ENCODE measurements at places on chromosomes 5 and 9. TPM values are rescaled to one million over a fixed set of nuclear protein-coding genes. Genes with fewer than 3 reads are reported as not detected.

GRCh38 chr9:84756171-84756570, 86.6 kb downstream of the NTRK2 start:
- DNase-seq = no peak

- DNase-seq = no peak
These were observed 15.1 kb downstream of the GRAMD2B start for GRCh38 chr5:126438267-126438666.

ENTPD2 gene
- total RNA-seq = 0.42 TPM

ARSI gene
- total RNA-seq = 20.6 TPM

DNA sequence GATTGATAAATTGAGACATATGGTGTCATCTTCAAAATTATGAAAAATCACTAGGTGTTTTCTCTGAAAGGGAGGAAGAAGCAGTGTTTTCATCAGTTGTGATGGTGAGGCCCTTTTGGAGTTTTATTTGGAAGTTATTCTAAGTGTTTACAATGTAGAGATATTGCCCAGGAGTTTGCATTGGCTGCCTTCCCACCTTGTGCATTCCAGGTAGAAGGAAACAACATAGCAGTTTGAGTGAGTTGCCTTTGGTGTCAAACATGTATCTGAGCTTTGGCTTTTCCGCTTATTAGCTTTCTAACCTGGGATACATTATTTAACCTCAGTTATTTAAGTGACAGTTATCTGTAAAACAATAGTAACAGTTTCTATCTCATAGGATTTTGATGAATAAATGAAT, 122.5 kb downstream of the SCAMP1 start:
- DNase-seq = peak; percentile 47

DNA sequence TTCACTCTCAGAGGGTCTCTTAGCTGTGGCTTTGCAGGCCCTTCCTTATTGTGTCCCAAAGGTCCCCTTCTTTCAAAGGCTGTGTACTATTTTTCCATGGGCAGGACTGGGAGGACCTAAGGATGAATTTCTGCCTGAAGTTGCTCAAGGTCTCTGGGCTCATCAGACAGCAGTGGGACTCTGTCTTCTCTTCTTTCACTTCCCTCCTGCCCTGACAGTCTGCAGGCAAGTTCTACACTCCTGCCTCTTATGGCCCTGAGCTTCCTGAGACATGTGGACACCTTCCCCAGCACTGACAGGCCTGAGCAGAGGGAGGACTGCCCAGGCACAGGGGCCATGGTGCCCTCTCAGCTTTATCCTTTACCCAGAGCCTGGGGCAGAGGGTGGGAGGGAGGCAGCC, 14.8 kb downstream of the ENHO start:
- DNase-seq = no peak

GRCh38 chr5:125370461-125371205, 624.2 kb upstream of the ZNF608 start:
- no peak for DNase-seq

DNA sequence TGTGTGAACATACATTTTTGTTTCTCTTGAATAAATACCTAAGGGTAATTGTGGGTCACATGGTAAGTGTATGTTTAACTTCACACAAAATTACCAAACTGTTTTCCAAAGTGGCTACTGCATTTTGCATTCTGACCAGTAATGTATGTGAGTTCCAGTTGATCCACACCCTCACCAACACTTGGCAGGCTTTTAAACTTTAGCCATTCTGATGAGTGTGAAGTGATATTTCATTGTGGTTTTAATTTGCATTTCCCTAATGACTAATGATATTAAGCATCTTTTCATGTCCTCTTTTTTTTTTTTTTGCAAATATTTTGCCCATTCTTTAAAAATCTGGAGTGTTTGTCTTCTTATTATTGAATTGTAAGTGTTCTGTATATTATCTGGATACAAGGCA, 53.5 kb upstream of the MAST4 start:
- DNase-seq = no peak

GRCh38 chr9:133658442-133659431, 22.6 kb downstream of the DBH start:
- no peak for DNase-seq

DNA sequence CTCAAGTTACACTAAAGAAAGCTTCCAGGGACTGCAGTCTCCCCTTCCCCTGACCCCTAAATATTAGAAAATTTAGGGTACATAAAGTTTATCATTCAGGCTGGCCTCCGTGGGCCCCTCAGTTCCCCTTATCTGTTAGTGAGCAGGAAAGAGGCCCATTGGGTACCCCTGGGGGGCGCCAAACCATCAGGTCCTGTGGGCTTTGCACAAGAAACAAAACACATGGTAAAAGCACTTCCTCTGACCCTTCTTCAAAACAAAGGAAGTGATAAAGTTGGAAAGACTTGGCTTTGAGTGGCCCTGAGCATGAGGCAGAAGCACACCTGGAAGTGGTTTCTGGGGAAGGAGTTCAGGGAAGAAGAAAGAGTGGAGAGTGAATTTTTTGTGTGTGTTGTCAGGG, 213.0 kb downstream of the SMARCA2 start:
- no peak for DNase-seq

- DNase-seq = no peak
These were observed 37.8 kb downstream of the FAM78A start for GRCh38 chr9:131238402-131239021.

MCIDAS gene
- not detected for total RNA-seq

DNA sequence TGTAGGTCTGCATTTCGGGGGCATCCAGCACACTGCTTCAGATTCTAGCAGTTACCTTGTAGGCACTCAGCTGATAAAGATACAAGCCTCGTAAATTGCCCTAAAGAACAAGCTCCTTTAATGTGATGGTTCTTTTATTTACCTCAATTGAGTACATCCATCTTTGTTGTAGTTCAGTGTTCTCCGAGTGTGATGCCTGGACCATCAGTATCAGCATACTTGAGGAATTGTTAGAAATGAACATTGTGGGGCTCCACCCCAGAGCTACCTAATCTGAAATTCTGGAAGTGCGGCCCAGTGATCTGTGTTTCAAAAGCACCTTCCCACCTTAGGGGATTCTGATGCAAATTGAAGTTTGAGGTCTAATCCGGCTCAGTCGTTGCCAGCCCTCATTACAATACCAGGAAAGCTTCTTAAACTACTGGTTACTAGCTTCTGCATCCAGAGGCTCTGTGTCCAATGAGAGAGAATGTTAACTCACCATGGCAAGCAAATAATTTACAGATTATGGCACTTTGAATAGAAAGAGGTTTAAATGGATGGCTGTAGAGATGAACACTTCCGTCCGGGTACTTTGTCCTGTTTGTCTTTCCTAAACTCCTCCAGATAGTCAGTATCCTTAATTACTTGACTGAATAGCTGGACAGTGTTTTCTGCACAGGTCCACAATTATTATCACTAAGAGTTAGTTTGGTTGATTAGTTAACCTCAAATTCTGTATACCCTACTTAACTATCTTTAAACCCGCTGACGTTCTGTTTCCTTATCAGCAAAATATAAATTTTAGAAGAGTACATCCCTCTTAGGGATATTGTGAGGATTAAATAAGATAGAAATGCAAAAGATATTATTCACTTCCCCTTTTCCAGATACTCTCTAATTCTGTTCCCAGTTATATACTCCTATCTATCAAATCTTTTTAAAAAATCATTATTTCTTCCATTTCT, 47.9 kb downstream of the RAI14 start:
- no peak for DNase-seq

GRCh38 chr9:17588395-17588794, 9.5 kb downstream of the SH3GL2 start:
- peak; percentile 34 for DNase-seq
